Smooth muscle cell of the umbilical artery (primary cell): ENCODE measurements at places on chromosomes 5 and 9. TPM values are rescaled to one million over a fixed set of nuclear protein-coding genes. Genes with fewer than 3 reads are reported as not detected.

The GLRA1 gene
- total RNA-seq: not detected in 2 replicates

The C9orf153 gene
- total RNA-seq: 0.30 and 1.1 TPM in 2 replicates

The FBP2 gene
- total RNA-seq: not detected in 2 replicates

The RMI1 gene
- total RNA-seq: 6.8 and 9.8 TPM in 2 replicates

The ST8SIA4 gene
- total RNA-seq: 20.9 and 44.2 TPM in 2 replicates

The PCDHB8 gene
- 0.05 and 0.89 TPM in 2 replicates for total RNA-seq

The FOXD1 gene
- total RNA-seq: 10.7 and 39.3 TPM in 2 replicates

The GPX8 gene
- total RNA-seq: 165 and 240 TPM in 2 replicates

The TCF7 gene
- total RNA-seq: under 0.01 and 0.09 TPM in 2 replicates

The CORO2A gene
- 0.30 and 0.37 TPM in 2 replicates for total RNA-seq

The PCDHGC5 gene
- total RNA-seq: 2.4 and 10.2 TPM in 2 replicates

The POU4F3 gene
- not detected in 2 replicates for total RNA-seq

The OMD gene
- total RNA-seq: not detected in 2 replicates
